ENCODE measurements at places on chromosomes 5 and 9.

DNA sequence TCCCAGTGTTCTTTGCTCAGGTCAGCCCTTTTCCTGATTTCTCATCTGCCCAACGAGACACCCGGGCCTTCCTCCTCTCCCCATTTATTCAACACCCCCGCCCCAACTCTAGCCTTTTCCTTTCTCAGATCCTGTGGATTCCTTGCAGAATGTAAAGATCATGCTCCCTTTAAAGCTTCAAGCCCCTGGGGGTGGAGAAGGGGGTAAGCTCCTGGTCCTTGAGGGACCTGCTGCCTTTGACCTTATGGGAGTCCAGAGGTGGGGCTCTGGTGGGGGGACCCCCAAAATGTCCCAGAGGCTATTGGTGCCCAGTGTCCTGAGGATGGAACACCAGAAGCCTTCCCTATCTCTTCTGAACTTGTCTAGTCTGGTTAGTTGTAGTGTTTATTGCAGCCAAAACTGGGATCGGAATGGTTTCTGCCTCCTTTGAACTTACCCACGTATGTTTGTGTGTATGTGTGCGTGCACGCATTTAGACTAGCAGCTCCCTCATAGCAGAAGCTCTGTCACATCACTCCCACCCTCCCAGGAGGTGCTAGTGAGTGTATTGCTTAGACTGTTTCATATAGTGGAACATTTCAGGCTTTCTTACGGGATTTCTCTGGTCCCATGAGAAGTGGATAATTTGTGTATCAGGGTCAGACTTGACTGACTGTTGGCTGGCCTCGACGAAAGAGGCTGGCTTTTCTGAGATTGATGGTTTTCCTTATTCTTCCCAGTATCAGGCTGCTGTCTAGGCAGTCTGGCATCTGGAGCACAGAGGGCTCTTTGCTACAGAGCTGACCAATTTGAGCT is 1.1 kb downstream of the GALNT10 start:
- DNase-seq = no peak

- no peak for DNase-seq
Measured at GRCh38 chr5:80204808-80205614, 50.8 kb downstream of the SERINC5 start.

DNA sequence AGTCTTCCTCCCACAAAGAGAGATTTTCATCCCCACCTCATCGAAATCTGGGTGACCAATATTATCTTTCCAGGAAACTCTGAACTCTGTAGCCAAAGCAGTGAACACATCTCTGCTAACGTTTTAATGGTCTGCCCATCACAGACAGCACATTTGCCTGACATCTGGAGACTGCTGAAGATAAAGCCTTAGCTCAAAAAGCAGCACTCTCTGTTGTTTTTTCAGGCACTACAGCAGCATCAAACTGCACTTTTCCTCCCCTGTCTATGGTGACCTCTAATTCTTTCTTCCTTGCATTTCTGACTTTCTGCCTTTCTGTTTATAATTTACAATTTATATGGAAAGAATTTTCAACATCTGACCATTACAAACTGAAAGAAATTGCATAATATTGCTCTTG is 66.8 kb downstream of the RAB3C start:
- no peak for DNase-seq

DNA sequence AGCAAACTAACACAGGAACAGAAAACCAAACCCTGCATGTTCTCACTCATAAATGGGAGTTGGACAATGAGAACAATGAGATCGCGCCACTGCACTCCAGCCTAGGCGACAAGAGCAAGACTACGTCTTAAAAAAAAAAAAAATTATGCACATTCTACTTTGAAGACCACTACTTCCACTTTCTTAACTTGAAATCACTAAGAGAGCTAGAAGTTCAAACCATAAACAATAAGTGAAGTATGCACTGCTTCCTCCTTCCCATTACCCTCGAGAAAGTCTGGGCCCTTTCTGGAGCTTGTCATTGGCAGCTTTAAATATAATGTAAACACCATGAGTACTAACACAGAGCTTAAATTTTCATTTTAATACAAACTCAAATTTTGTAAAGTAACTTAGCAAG is 94.9 kb downstream of the TLE1 start:
- no peak for DNase-seq

DNA sequence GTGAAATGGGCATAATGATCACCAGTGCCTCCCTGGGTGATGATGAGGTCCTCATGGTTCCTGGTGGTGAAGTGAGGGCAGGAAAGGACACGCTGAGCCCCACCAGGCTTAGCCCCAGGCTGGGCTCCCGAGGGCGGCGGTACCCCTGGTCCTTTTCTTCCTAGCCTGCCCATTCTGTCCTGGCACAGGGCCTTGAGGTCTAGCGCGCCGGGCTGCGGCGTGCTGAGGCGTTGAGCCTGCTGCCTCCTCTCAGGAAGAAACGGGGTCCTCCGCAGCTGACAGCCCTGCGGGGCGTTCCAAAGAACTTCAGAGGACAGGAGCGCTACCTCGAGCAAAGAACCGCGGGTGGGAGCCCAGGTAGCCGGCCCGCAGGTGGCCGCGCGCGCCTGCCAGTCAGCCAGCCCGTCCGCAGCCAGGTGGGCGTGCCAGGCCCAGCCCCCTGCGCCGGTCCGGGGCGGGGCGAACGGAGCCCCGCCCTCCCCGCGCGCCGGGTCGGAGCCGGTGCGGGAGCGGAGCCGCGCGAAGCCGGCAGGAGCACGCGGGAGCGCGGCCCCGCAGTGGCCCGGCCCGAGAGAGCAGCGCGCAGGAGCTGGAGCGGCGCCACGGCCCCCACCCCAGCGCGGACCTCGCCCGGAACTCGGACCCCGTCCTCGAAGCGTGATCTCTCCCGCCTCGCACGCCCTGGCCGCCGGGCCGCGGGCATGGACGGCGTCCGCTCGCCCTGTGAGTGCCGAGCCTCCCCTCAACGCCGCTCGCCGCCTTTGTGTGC is at the start of gene WNK2:
WNK2 (plus strand) TSS at position 477 of the 769 bp plus-strand sequence. CDS start 791 bp downstream, outside the sequence.
- DNase-seq = no peak

- DNase-seq = no peak
Measured at GRCh38 chr5:55492449-55492848, 42.3 kb downstream of the PLPP1 start.

DNA sequence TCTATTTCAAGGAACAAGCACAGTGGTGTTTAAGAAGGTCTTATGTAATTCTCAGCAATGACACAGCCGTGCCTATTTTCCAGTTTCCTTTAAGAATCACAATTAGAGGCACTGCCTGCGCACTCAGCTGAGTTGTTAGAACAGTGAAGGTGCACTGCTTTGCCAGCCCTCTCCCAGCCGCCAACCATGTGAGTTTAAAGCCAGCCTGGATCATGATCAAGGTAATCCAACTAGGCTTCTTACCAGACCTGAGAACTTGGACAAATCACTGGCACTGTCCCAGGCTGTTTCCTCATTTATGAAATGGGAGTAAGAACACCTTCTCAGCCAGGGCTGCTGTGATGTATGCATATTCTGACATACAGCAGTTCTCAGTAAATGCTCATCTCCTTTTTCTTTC is 99.6 kb downstream of the ASTN2 start:
- DNase-seq = no peak

- DNase-seq = no peak
Measured at GRCh38 chr9:21746550-21746949, 55.9 kb upstream of the MTAP start.

DNA sequence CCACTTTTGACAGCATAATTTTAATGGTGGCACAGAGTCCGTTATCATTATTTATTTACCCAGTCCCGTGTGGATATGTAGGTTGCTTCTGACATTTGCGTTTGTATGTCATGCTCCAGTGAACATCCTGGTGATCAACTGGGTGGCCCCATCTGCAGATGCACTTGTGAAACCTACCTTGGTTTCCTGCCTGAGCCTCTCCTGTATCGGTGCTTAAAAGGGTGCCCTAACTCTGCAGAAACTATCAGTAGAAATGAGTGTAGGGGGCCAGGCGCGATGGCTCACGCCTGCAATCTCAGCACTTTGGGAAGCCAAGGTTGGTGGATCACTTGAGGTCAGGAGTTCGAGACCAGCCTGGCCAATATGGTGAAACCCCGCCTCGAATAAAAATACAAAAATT is 92.1 kb upstream of the IER5L start:
- DNase-seq = no peak

DNA sequence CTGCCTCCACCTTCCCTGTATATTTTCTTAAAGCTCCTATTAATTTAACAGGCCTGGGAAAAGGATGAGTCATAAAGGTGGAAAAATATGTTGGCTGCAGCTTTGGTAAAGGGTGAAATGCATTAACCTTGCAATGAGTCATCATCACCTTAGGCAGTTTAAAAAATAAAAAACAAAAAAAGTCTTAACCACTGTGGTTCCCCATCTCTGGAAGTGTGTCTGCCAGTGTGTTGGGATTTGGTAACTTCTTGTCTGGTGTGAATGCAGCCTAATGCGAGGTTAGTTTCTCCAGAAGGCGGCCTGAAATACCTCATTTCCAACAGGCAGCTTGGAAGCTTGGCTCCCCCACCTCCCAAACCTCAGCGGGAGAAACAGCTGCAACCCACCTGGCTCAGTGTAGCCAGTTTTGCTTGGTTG is 265.3 kb upstream of the GAS1 start:
- DNase-seq = no peak

DNA sequence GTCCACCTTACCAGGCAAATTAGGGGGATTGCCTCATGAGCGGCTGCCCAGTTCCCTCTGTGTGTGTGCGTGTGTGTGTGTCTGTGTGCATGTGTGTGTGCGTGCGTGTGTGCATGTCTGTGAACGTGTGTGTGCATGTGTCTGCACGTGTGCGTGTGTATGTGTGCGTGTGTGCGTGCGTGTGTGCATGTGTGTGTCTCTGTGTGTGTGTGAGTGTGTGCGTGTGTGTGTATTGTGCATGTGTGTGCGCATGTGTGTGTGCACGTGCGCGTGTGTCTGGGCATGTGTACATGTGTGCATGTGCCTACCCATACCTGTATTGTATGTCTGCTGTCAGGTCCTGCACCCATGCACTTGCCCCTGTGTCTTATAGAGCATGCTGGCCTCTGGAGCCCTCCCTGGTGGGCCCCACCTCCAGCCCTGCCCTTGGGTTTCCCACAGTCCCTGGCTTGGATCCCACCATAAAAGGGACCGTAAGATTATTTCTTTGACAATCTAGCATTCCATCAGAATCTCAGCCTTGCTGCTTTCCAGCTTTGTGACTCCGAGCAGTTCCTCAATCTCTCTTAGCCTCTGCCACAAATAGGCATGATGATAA is 9.3 kb downstream of the PSD2 start:
- DNase-seq = no peak

DNA sequence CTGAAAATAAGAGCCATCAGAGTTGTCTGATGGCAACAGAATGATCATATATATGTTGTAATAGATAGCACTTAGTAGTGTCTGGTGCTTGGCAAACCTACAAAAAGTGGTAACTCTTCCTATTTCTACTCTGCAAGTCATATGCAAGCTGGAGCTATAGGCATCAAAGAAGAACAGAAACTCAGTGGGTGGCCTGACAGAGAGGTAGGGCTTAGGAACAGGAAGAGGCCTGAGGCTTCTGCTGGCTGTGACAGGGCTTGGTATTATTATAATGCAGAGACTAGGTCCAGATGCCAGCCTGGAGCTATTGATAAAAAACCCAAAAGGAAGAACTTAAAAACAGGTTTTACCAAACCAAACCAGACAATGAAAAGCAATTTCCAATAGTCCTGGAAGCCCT is 4.4 kb upstream of the DIAPH1 start:
- no peak for DNase-seq

All from omental fat pad (tissue), 4 donors.